ENCODE measurements at places on chromosomes 1 and 21.

GRCh38 chr1:157469752-157470675 lies 82.3 kb downstream of the FCRL5 start:
- no peak for DNase-seq

DNA sequence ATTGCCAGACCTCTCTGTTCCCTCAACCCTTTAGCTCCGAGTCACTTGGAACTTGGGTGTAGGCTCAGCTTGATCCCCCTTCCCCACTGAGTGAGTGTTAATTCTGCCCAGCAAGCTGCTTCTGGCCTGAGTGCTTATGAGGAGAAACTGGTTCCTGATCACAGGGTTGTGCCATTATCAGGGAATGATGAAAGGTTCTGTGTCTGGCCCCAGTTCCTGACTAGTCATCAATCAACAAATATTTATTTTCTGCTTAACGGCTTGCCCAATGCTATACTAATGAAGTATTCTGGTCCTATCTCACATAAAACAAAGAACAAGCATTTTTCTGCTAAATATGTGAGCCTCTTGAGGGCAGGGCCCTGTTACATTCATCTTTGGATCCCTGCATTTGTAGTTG lies 20.8 kb downstream of the CC2D1B start:
- DNase-seq: no peak

DNA sequence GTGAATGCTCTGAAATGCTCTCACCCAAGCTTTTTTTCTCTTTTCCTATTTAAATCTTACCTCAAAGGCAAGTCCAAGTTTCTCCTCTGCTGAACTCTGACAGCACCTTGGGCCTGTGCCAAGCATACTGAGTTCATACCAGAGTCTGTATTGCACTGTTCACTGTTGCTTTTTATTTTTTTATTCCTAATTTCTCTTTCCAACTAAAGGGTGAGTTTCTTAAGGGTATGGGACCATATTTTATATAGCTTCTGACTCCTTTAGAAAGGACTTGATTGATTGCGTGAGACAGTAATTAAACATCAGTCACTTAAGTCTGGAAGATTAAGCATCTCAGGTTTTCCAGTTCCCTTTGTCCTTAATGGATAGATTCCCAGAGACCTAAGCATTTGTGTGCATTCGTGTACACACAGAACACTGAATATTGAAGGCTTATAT lies 69.9 kb downstream of the CACHD1 start:
- DNase-seq: peak; percentile 67

- DNase-seq: no peak
These were observed 65.8 kb downstream of the HUNK start for GRCh38 chr21:31938330-31939301.

DNA sequence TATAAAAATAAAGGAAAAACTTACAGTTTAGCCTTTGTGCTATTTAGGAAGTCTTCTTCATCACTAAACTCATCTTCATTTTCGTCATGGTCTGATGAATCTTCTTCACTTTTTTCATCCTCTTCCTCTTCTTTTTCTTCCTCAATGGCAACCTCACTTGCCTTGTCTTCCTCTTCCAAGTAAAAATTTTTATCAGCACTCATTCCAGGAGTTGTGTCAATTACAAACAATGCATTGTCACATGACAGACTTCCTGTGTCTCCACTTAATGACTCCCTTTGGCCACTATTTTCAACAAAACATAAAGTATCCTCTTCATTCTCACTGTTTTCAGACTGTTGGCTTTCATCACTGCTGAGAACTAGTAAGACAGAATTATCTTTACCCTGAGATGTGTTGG lies 2.8 kb downstream of the DNTTIP2 start:
- DNase-seq: peak; percentile 9

DNA sequence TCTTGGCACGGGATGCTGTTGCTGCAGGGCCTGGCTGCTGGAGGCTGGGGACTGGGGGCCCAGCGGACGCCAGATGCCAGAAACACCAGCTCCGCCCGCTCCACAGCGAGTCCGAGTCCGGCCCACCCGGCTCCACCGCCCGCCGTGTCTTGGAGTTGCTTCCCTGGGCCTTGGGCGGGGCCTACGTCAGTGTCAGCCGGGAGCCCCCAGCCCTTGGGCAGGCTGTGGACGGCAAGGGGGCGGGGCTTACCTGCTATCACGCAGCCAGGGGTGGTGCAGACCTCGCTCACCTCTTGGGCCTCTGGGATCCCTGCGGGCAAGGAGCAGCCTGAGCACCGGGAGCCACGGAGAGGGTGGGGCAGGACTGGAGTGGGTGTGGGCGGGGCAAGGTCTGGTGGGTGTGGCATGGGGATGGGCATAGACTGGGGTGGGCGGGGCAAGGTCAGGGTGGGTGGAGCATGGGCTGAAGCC lies 21.8 kb downstream of the MMEL1 start:
- peak; percentile 26 for DNase-seq

GRCh38 chr21:29511096-29511495 lies 212.4 kb downstream of the BACH1 start:
- no peak for DNase-seq

DNA sequence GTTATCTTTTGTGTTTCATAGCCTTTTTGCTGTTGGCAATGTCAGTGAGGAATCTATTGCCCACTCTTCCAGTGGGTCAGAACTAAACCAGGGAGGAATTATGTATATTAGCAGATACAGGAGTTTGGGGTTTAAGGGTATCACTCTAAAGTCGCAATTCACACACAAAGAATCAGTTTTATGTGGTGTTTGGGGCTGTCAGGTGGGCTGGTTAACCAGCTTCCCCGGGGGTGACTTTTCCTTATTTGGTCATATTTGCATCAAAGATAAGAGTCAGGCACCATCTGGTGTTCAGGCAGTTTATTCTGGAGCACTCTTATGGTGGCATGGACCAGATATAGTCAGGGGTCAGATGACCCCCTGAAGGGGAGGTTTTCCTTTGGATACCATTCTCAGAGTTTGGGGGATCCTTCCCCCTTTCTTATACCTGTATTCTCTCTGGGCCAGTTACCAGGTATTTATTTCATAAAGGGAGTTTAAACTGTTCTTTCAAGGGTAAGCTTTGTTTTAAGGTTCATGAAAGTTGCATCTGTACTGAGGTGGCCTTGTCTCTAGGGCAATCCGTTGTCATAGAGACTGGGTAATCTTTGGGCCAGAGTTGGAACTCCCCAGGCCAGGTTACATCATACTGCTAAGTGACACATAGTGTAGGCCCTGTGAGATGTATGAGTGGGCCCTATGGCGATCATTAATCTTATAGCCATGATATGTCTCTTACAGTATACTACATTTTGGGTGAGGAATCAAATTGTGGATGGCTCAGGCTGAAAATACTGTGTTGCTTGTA lies 148.2 kb downstream of the RWDD3 start:
- DNase-seq: no peak

- no peak for DNase-seq
These were observed 48.9 kb downstream of the KIAA1614 start for GRCh38 chr1:180961622-180962021.

GRCh38 chr1:56578138-56578962 lies 1.0 kb downstream of the PLPP3 start:
- peak; percentile 70 for DNase-seq

- DNase-seq: no peak
These were observed 31.8 kb upstream of the CFHR4 start for GRCh38 chr1:196856053-196856452.
